AML-193 (cell line): ENCODE measurements at places on chromosomes 2 and 18.

DNA sequence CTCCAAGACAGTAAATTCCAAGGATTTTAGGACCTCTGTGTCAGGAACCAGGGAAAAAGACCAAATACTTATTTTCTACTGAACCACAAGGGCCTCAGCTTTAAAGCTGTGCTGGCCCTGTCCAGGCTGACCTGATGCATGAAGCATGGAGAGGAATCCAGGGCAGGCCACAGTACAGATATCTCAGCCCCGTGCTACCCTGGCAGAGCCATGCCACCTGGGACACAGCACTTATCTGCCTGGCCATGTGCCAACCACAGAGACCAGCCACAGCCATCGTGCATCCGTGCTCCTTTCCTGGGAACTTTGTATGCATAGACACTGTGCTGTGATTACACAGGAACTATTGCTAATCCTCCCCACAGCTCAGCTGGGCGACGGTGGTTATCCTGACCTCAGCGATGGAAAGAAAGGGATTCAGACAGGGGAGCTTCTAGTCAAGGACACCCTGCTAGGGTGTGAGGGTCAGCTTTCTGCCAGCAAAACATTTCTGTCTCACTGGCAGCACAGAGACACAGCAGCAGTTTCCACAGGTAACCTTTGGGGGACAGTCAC, 687.4 kb upstream of the ID2 start:
- no peak for DNase-seq

DNA sequence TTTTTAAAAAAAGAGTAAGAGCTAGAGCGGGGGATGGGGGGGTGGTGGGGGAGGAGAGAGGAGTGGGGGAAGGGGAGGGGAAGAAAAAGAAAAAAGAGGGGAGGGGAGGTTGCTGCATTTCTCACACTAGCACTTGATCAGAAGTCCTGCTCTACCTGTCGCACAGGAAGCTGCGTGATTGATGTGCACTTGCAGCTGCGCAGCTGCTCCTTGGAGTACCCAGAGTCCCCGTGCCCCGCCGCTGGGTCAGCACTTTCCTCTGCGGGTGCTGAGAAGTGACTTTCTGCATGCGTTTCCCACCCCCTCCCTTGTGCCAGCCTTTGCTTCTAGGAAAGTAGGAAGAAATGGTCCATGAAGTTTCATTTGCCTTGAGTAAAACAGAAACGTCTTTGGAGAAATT, 297.3 kb downstream of the ETAA1 start:
- no peak for DNase-seq

DNA sequence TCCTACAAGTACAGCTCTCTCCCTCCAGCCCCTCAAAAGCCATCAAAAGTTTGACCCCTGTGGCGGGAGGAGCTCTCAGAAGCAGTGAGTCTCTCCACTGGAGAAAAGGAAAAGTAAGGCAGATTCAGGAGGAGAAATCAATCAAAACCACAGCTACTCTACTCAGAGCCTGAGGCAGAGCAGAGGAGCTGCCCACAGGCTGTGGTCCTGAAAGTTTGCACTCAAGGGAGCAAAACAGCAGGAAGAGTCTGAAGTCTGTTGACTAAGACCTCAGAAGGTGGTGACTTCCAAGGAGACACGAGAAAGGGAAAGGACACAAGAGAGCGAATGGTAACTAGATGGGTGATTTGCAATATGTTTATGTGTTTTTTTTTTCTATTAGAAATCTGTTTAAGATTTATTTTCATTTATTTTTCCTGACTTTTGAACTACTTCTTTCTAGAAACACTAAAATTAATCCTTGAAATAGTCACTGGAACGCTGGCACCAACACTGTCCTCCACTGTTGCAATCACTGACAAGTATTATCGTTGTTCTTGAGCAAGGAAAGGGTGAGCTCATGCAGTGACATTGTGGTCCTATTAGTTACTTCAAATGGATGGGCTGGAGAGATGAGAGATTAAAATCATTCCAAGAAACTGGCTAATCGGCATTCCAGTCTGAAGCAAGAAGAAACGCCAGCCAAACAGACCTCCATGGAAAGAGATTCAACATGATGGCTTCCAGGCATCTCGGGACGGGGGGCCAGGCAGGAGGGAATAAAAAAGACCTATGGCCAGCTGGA, 35.8 kb downstream of the PID1 start:
- no peak for DNase-seq

DNA sequence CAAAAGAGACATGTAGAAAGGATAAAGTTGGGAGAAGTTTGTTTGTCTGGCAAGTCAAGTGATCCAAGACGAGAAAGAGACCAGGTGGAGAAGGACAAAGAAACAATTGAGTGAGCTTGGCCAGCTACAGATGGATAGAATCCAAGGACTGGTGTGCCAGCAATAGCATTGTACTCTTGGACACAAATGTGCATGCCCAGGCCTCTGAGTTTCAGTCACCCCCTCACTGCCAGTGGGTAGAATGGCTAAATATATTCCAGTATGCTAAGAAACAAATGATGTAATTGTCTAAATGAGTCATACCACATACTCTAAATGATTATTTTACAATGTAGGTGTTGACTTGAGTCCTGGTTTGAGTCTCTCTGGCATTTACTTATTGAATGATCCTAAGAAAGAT, 881.3 kb downstream of the LRRTM4 start:
- DNase-seq, result no peak

DNA sequence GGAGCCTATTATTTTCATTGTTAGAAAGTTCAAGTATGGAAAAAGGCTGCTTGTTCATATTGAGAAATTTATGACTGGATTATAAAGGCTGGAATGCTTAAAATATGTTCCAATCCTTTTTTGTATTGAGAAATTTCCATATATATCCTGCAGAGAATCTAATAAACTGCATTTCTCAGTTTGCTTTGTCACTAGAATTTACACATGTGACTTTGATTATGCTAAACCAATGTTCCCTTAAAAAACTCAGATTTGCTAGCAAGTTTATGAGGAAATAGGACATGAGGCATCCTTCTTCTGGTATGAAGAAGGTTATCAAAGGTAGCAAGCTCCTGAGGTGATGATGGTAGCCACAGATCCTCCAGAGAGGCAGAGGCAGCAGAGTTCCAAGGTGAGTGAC, 29.2 kb upstream of the DSEL start:
- no peak for DNase-seq

DNA sequence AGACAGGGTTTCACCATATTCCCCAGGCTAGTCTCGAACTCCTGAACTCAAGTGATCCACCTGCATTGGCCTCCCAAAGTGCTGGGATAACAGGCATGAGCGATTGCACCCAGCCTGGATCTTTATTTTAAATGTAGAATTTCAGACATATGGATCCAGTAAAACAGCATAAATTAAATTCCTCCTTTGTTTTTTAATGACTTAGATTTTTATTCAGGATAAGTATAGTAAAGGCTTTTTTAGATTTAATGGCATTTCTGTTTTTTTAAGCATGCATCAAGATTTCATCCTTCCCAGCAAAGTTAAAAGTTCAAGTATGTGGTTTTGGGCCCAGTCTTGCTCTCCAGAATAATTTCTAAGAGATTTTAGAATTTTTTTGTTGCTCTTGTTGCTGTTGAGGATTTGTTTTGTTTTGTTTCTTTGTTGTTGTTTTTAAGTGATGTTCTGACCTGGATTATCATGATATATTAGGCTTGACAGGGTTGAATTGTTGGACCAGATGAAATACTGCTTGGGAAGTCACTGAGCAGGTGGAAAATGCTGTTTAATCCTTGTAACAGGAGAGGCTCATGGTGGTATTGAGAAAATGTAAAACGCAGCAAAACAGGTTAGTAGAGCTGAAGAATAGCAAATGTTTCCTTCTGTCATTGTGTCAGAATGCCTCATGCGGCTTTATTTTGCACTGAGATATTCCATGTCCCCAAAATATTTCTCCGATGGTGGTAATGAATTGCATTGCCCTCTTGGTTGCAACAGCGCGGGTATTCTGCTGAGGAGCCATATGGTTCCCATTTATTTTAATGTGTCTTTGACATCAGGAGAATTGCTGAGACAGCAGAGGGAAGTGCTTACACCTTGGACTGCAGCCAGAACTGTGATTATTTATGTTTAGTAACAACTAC, 147.9 kb downstream of the GALNT3 start:
- DNase-seq, result no peak

GRCh38 chr2:28399956-28400355, 7.3 kb downstream of the FOSL2 start:
- DNase-seq, result no peak

GRCh38 chr2:21642647-21643046, 518.9 kb downstream of the TDRD15 start:
- no peak for DNase-seq

DNA sequence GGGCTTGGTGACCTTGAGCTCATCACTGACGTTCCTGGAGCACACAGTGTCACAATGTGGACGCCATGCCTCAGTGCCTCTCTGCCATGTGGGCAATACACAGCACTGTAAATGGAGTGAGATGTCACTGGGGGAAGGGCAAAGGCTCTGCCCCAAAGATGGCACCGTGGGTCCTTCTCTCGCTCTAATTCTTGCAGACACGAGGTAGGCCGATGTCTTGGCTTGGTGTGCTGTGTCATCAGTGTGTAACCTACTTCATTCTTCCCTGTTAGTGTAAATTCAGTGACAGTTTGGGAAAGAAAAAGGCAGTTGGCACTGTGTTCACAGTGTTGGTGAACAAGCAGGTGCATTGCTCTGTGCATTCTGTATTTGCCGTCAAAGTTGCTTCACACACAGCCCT, 309.3 kb upstream of the MYT1L start:
- DNase-seq, result no peak

- no peak for DNase-seq
Observed at GRCh38 chr2:8676921-8677645, 4.8 kb upstream of the ID2 start.

DNA sequence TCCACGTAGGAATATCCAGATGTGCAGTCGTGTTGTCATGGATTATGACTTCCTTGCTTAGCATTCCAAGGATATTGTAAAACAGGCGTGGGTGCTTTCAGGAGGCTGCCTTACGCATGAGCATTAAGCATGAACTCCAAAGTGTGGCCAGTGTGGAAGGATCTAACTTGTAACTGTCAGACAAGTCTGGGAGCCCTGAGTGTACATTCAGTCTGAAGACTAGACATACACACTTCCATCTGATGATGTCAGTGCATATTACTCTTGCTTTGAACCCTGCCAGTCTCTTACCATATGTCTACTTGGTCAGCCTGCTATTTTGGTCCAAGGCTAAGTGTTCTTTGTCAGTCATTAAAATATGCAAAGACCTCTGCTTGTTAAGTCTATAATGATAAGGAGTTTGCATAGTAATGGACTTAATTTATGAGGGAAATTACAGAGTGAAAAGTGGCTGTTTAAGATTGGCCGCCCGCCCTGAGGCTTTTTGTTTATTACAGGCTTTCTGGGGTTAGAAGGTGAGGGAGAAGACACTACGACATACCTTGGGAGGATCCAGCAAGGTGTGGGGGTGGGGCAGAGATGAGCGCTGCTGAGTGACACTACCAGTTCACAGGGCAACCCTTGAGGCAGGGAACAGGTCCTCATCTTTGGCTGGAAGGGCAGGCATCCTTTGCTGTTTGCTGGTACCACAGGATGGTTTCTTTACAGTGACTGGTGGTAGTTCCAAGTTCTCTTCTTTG, 48.3 kb downstream of the CABLES1 start:
- no peak for DNase-seq

- DNase-seq, result no peak
Observed at GRCh38 chr18:58806826-58807714, 57.6 kb upstream of the ZNF532 start.

DNA sequence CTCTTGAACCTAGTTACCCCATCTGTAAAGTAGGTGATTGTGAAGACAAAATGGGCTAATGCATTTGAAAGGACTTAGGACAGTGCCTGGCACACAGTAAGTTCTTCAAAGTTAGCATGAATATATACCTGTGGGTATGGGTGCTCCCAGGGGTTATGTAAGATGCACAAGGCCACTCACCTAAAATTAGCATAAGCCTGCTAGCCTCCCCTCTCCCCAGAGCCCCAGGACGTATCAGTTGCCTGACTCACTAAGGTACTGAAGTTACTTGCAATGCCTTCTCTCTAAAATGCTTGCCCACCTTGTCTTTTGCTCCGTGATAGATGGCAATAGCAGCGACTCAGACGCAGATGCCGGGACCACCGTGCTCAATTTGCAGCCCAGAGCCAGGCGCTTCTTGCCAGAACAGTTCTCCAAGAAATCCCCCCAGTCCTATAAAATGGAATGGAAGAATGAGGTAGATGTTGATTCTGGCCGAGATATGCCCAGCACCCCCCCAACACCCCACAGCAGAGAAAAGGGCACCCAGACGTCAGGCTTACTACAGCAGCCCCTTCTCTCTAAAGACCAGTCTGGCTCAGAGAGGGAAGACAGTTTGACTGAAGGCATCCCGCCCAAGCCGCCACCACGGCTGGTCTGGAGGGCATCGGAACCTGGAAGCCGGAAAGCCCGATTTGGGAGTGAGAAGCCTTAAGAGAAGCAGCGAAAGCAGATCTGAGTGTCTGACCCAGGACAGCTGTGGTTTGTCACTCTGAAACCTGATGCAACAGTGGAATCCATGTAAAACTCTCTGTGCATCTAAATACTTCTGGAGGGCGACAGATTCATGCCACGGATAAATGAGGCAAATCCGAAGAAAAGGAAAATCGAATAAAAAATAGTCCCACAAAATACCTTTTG, 53.8 kb upstream of the TMEM182 start:
- no peak for DNase-seq

GRCh38 chr2:18950361-18950851, 361.0 kb upstream of the NT5C1B start:
- DNase-seq, result no peak

DNA sequence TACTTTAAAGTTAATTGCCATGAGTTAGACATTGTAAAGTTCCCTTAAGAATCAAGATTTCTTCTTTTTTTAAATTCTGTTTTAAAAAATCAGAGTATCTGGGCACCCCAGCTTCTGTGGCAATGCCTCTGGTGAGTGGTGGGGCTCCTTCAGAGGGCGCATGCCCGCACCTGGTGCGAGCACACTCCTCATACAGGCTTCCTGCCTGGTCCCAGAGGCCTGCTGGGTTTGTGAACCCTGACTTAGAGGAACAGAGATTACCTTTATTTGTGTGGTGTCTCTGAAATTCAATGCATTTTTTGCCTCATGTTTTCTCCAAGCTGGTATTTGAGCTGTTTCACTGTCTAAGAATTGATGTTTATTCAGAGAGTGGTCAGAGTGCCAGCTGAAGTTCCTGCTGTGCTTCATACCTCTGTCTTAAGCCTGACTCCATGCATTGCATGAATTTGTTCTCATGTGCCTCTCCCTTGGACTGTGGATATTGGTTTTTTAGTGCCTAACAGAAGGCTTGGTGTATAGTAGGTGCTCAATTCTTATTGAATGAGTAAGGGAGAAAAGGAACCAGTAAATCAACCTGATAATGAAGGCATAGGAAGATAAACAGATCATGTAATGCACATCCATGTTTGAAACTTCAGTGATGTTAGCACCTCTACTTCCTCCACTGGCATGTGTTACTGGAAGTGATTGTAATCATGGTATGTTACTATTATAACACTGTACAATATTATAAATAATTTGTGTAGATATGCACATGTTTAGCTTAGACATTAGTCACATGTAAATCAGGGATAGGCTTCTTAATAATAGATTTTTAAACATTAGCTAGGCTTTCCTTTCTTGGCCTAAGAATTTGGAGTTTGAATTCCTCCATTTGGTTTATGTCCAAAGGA, 29.0 kb downstream of the PHLPP1 start:
- DNase-seq, result no peak

- no peak for DNase-seq
Observed at GRCh38 chr2:128421286-128421685, 102.6 kb upstream of the HS6ST1 start.
